Hindlimb muscle (tissue), 1 donor: ENCODE measurements at places on chromosomes 16 and 17. TPM values are rescaled to one million over a fixed set of nuclear protein-coding genes. Genes with fewer than 3 reads are reported as not detected.

CARD14 gene
- 1.1 TPM for polyA plus RNA-seq

CPHXL2 gene
- 0.15 TPM for polyA plus RNA-seq

ZACN gene
- 10.4 TPM for polyA plus RNA-seq

TGFB1I1 gene
- polyA plus RNA-seq = 114 TPM

DNA sequence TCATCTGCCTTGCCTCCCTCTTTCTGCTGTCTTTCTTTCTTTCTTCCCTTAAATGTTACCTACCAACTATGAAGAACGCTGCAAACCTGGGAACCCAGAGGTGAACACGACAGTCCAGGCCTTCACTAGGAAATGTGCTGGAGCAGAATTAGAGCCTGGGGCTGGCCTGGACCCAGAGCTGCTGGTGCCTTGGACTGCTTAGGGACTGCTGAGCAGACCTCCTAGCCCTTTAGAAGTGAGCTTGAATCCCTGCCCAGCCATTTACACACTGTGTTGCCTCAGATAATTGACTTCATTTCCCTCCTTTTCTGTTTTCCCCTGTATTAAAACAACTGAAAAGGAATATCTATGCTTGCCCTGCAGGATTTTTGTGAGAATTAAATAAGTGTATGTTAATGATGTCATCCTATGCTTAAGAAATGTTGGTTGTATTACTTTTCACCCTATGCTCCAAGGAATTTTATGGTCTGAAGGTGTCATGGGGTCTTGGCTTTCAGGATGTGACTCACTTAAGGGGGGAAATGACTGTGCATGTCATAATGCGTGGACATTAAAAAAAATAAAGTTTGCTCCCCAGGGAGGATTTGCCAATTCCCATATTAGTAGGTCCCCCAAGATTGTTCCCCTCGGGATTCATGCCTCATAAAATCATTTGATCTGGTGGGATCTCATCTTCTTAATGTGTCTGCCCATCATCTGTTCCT, 11.5 kb downstream of the CDH13 start:
- DNase-seq = no peak

DNA sequence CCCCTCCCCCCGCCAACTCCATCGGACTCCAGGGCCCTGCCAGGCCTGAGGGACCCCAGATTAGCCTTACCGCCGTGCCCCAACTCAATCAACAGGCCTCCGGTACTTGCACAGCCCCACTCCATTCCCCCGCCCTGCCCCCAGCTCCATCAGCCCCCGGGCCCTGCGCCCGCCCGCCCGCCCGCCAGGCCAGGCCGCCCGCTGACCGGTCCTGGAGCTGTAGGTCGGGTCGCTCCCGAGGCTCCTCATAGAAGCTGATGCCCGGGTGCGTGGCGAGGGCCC, 308 bp downstream of the GTF3C1 start:
- no peak for DNase-seq

GRCh38 chr17:37570527-37571093, 38.6 kb downstream of the SYNRG start:
- DNase-seq = no peak

DNA sequence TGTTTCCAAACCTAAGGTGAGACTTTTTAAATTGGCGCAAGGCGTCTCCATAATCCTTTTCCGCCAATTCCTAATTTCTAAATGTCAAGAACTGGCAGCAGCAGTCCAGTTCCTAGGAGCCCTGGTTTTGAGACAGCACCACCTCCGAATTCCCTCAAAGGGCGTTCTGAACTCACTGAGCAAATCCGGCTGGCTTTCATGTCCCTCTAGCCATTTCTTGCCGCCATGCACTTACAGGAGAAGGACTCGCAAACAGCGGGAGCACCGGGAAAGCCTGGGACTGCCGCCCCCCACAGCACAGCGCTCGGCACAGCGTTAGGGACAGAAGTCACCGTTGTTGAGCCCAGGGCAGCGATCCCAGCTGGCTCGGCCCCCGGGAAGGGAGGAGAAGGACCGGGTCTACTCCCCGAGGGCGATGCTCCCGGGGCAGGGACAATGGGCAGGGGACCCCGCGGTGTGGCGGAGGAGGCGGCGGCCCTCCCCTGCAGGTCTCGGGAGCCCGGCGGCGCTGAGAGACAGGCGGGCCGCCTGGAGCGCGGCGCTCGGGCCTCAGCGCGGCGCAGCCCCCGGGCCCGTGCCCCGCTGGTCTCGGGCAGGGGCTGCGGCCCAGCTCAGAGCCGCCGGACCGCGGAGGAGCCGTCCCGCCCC, 545 bp downstream of the ARHGAP17 start:
- DNase-seq = no peak

GRCh38 chr17:65824901-65825300, 263.5 kb upstream of the AXIN2 start:
- no peak for DNase-seq

DNA sequence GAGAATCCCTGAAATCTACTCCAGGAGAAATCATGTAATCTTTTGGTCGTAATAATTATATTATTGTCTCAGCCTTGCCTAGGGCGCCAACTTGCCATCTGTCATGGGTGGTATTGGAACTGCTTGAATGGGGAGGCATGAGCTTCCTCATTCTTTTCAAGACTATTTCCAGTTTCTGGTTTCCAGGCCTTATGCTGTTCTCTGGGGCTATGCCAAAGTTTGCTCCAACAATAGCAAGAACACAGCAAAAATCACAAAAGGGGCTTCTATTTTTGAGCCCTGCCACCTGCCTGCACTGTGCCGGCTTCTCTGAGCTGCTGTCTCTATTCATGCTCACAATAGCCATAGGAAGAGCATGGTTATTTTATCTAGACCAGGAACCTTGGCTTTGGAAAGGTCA, 111.7 kb downstream of the SPECC1 start:
- peak; percentile 13 for DNase-seq

- DNase-seq = peak; percentile 18
Measured at GRCh38 chr17:1865252-1866037, 35.6 kb downstream of the RPA1 start.
